ENCODE measurements at places on chromosomes 16 and 17.

DNA sequence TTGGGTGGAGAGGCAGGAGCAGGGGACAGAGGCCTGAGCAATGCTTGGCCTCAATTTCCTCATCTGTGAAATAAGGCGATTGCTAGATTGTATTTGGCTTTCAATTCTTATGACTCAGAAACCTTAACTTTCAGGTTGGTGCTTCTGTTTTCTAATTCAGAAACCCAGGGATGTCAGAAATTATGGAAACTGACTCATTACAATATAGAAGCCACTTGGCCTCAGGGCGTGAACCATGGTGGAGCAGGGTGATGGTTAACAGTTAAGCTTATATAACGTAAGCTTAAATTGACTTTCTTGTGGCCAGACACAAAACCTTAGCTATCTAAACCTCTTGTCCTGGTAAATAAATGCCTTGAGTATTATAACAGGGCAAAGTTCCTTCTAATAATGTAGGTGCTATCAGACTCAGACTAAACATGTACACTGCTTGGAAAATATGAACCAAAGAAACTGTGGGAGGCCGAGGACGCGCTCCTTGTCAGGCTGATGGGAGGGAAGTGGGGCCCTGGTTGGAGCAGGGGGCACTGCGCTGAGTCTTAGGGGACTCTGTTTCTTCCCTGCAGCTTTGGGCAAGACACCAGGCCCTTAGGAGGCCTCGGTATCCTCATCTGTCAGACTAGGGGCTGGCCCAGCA is 17.1 kb upstream of the SREBF1 start:
- DNase-seq: no peak

DNA sequence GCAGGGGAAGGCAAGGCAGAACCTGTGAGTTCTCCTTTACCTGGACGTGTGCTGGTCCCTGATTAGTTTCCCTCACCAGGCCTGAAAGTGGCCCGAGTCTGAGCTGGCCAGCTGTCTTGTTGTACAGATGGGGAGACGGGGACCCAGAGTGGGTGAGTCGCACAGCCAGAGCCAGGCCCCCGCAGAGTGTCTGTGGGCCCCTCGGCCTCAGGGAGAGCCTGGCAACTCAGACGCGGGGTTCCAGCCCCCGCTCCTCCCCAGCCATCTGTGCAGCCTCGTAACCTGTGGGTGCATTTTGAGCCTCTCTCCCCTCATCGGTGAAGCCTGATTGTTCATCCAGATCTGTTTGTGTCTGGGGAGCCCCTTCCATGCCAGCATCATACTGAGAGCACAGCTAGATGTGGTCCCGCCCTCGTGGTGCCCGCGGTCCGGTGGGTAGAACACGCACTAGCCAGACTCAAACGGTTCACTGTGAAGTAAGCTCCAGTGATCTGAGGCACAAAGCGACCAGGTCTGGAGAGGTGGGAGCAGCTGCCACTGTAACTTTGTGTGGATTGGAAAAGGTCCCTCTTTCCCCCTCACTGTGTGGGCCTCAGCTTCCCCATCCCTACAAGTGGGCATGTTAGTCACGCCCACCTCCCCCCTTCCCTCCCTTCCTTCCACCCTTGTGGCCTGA is 6.0 kb upstream of the NDRG4 start:
- DNase-seq: no peak

- no peak for DNase-seq
These were observed 221.0 kb upstream of the CDH13 start for GRCh38 chr16:82405736-82406135.

DNA sequence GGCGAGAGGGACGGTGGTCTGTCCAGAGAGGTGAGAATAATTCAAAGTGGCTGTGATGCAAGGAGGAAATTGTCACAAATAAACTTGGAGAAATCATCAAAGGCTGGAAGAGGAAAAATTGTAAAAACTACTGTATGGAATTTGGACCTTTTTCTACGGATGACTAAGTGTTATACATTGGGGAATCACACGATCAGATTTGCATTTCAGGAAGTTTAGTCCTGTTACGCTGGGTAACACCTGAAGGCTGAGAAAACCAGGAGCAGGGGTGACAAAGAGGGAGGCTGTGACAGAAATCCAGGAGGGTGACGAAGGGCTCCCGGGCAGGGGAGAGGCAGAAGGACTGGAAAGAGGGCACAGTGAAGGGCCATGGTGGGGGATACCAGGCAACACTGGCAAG is 511.7 kb downstream of the CDH13 start:
- no peak for DNase-seq

All from inflammatory macrophage treated with lipopolysaccharide for 1 hour (primary cell).